Activated gamma-delta T cell treated with anti-CD3 and anti-CD28 coated beads, Interleukin-2, amount 50 U/mL, for 16 hours (primary cell): ENCODE measurements at places on chromosomes 6 and 20.

DNA sequence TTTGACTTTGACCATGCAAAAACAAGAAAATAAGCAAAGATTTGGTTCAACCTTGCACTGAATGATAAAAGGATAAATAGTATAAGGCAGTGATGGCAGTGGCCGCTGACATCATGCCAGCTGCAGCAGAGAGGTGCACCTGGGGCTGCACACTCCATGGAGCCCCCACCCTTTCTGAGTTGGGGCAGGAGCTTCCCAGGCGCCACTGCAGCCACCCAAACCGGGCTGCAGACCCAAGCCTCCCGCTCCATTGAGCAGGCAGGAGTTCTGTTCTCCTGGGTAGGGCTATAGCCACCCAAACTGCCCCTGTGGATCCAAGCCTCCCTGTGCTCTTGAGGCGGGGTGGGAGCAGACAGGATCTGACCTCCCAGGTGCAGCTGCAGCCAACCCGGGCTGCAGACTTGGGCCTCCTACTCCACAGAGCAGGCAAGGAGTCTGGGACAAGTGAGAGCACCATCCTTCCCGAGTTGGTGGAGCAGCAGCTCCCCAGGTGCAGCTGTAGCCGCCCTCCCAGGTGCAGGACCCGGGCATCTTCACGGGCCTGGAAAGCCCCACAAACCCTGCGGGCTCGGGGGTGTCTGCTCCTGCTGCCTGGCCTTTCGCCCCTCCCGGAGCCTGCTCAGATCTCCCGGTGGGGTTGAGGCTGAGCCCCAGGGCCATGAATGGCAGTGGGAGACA lies 537.9 kb downstream of the TENT5A start:
- DNase-seq, result no peak

- no peak for DNase-seq
Observed at GRCh38 chr6:3405182-3405518, 51.7 kb downstream of the SLC22A23 start.

- DNase-seq, result no peak
Observed at GRCh38 chr20:47319517-47320252, 36.8 kb downstream of the ZMYND8 start.

- no peak for DNase-seq
Observed at GRCh38 chr6:108793516-108794251, 54.5 kb upstream of the ARMC2 start.

- no peak for DNase-seq
Observed at GRCh38 chr6:157264701-157265100, 58.6 kb downstream of the TMEM242 start.

DNA sequence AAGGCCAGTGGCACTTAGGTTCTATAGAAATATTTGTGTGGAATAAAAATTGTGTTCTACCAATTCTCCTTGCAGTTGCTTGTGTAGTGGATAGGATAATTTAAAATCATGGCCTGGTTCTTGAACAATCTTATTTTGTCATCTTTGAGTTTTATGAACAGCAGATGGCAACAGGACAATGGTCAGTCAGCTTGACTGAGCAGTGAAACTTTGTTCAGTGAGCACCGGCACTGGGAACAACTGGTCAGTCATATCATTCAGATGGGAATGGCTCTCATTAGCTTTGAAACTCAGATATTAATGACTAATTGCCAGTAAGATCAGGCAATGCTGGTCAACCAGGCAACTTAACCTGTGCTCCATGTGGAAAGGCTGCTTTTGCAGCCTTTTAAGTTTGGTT lies 129.2 kb downstream of the BCKDHB start:
- DNase-seq, result no peak

DNA sequence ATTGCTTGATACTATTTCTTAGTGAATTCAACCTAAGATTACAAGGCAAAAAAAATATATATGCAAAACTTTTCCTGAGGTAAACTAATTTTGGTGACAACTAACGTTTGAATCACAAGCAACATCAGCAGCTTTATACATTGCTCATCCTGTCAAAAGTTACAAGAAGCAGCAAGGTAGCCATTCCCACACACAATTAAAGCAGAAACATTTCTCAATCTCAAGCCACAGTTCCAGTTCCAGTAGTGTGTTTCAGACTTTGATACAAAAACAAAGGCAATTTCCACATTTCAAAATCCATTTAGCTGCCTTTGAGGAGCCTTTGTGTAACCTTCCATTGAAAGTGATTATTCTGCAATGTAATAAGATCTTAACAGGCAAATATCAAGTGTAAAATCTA lies 191.0 kb downstream of the WDR27 start:
- DNase-seq, result no peak

DNA sequence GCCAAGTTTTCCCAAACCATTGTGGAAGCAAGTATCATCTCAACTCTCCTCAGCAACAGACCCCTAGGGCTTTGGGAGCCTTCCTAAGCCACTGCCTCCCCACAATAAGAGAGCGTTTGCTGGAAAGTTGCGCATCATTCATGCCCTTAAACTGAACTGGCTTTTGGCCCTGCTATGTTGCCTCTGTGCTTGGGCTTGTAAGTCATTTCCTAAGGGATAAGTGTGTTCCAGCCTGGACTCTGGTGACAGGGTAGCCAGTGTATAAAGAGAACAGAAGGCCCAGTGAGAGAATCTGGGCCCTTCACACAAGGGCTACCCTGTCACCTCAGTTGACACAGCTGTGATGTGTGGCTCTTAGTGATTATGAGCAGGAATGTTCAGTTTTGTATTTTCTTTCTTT lies 77.8 kb downstream of the COL9A1 start:
- no peak for DNase-seq

DNA sequence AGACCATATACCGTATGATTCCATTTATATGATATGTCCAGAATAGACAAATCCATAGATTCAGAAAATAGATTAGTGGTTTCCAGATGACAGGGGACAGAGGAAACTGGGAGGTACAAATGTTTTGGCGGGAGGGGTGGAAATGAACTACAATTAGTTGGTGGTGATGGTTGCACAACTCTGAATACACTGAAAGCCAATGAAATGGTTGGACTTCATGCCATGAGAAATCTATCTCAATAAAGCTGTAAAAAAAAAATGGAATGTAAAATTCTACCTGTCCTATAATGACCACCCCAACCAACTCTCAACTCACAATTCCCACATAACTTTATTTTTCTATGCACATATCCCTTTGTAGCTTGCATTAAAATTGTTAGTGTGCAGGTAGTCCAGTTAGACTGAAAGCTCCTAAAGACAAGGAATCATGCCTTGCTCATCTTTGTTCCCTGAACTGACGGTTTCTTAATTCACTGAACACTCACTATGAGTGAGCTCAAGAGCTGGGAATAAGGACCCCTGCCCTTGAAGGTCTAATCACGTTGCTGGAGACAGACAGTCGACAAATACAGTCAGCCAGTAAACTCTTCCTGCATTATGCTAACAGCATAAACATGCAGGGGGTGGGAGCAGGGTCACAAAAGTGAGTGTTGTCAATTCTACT lies 1.4 kb downstream of the DCDC2 start:
- no peak for DNase-seq

DNA sequence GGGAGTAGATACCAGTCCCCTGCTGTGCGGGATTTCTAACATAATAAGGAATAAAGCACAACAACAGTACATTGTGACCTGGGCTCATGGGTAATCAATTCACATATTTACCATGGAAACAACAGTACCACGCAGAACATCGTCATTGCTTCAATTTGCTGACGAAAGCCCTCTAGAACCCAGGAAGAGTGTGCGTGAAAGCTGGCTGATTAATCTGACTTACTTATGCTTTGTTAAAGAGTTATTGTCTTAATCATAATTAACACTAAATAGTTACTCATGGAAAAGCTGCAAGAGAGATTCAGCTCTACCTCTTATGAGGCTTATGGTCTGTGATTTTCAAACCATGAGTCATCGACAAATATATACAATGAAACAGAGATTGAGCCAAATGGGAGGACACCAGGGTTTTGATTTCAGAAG lies 644.3 kb upstream of the AGPAT4 start:
- no peak for DNase-seq

DNA sequence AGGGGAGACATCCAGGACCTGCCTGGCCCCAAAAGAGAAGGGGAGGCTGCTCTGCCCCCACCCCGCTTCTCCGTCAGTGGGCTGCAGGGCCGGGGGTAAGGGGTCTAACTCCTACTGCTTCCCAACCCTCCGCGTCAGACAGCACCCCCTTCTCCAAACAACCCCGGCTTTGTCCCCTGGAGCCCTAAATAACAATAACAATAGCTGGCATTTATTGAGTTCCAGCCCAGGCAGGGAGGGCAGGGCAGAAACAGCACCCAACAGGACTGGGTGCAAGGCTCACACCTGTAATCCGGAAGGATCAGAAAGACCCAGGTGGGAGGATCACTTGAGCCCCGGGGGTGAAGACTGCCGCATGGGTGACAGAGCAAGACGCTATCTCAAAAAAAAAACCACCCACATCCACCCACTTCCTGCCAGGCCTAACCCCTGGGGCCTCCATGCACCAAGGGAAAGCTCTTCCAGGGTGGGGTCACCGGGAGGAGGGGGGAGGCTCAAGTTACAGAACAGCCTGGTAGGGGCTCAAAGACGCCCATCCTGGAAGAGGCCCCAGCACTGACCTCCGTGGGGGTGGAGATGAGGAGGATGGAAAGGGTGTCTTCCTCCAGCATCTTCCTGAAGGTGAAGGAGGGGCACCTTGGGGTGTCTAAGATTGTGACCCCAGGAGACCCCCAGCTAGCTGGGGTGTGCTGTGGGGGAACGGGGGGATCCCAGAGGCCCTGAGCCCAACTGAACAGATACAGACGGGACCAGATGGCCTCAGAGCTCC lies 1.3 kb upstream of the FNDC11 start:
- no peak for DNase-seq

DNA sequence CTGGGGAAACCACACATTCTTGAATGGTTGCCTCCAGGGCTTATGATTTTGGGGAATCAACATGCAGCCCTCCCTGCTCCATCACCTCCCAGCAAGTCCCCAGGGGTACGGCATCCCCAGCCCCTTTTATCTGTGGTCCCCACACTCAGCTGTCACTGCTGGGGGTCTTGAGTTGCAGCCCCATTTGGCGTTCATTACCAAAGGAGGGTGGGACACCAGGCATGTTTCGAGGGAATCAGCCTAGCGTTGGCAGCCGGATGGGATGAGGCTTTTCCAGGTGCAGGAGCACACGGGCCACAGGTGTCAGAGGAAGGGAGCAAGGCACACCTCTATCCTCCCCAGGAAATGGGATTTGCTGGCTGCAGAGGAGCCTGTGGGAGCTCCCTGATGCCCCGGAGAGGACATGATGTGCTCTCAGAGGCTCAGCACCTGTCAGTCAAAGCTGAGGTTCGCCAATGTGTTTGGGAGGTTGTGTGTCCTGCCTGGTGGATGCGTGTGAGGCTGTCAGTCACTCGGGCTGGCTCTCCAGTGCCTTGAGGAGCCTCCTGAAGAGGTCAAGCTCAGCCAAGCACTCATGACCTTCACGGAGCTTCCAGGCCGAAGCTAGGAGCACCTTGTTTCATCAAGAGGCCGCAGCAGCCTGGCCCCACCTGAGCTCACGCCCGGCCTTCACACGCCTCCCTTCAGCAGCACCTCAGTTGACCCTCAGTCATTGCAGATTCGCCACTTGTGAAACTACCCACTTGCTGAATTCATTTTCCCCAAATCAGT lies 95.0 kb downstream of the ERMARD start:
- no peak for DNase-seq

DNA sequence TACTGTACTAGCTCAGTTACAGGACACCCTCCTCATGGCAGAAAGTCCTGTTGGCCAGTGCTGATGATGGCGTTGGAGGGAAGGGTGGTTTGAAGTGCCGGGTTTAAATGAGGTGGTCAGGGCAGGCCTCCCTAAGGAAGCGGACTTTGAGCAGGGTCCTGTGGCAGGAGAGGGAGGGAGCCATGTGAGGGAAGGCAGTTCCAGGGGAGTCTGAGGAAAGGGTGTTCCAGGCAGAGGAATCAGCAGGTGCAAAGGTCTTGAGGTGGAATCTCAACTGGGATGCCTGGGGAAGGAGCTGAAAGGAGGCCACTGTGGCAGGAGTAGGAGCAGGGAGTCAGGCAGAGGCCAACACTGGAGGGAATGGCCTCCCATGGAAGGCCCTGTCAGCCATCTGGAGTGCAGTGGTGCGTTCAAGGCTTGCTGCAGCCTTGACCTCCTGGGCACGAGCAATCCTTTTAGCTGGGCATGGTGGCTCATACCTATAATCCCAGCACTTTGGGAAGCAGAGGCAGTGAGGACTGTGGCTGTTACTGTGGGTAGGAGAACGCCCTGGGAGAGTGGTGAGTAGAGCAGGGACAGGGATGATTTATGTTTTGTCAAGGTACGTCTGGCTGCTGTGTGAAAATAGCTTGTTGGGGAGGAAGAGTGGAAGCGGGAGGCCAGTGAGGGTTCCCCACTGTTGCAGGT lies 26.2 kb downstream of the VSTM2L start:
- DNase-seq, result no peak

DNA sequence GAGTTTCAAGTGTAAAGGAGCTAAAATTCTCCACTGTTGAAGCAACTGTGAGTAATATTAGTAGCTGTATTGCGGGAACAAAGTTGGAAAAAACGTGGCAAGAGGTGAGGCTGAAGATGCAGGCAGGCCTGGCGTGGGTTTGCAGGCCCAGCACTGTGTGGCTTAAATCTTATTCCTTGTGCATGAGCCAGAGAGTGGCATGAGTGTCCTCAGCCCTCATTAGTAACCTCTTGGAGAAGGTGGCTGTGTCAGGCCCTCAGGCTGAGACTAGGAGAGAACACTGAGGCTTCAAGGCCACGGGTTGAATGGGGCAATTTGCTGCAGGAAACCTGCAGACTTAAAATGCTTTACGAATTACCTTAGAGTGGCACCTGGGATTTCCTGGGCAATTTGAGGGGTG lies 372.7 kb upstream of the CITED2 start:
- no peak for DNase-seq

DNA sequence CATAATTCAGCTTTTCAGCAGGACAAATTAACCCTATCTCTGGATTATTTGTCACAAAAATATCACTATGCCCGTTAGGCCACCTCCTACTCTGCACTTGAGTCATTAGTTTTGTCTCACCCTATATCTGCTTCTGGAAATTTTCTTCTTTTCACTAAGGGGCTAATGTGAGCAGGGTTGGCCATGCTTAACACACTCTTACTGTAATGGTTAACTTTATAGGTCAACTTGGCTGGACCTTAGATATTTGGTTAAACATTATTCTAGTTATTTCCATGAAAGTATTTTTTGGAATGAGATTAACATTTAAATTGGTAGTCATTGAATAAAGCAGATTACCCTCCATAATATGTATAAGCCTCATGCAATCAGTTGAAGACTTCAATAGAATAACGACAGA lies 394.6 kb upstream of the PTCHD4 start:
- no peak for DNase-seq

- no peak for DNase-seq
Observed at GRCh38 chr6:102549221-102549874, 1155.8 kb downstream of the GRIK2 start.

DNA sequence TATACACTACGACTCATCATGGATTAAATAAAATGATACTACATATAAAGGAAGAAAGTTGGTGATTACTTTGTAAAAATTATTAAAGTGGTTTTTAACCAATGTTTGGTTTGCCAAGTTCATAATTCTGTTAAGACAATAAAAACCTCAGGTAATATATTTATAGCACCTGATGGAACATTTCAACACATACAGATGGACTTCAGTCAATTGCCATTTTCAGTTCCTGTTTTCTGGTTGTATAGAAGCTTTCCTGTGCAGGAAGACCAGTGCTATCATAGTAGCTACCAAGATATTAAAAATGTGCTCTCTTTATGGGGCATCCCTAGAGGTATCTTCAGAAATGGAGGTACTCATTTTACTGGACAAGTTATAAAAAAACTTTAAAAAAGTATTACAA lies 1686.4 kb downstream of the GRIK2 start:
- no peak for DNase-seq
